ENCODE measurements at places on chromosomes 11 and 22.

DNA sequence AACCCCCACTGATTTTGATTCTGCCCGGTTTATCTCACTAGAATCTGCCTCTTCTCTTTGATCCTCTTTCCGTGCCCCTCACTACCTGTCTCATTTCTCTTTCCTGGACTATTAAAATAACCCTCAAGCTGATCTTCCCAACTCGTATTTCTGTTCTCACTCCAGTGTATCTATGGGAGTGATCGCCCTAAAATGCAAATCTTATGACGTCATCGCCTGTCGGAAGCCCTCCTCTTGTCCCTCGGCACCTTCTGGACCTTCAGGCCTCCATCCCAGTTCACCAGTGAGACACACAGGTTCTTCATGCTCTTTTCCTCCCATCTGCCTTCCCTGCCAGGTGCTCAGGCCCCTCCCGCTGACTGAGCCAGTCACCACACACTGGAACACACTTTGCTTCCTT is 234.5 kb upstream of the TBCEL start:
- no peak for DNase-seq
- H3K4me1 ChIP-seq = no peaks in the 10 kb centered on the region
- H3K27ac ChIP-seq = no peak overlapping the region

DNA sequence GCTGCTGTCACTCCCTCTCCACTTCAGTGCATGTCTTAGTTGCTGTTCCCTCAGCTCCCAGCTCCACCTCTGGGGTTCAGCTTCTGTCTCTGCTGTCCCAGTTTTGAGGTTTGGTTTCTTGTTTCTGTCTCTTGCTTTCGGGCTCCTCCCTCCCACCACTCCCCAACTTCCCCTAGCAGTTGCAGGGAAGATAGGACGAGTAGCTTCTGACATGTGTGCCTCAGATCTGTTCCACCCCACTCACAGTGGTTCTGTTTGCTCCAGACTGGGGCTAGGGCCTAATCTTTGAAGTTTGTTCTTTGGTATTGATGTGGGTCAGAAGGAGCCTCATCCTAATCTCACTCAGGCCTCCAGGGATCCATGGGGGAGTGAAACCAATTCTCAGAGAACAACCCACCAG is 2.6 kb upstream of the RRM1 start:
- H3K4me3 ChIP-seq = no peak overlapping the region
- no peak for DNase-seq
- H3K36me3 ChIP-seq = peaks cover 20% of the 10 kb centered on the region
- no peaks in the 10 kb centered on the region for H3K27me3 ChIP-seq
- no peak overlapping the region for H3K27ac ChIP-seq
- peaks cover 3% of the 10 kb centered on the region for H3K4me1 ChIP-seq

GRCh38 chr11:90216611-90217010 is 6.2 kb downstream of the CHORDC1 start:
- H3K27ac ChIP-seq = no peak overlapping the region
- no peaks in the 10 kb centered on the region for H3K27me3 ChIP-seq
- H3K4me1 ChIP-seq = peaks cover 4% of the 10 kb centered on the region
- H3K4me3 ChIP-seq = no peak overlapping the region

- no peak overlapping the region for H3K27ac ChIP-seq
- DNase-seq = no peak
- no peak overlapping the region for H3K4me3 ChIP-seq
- H3K4me1 ChIP-seq = peaks cover 9% of the 10 kb centered on the region
Measured at GRCh38 chr11:94854770-94855633, 86.8 kb downstream of the AMOTL1 start.

GRCh38 chr11:125990244-125990643 is 44.4 kb downstream of the VSIG10L2 start:
- H3K4me1 ChIP-seq = no peaks in the 10 kb centered on the region
- no peak overlapping the region for H3K4me3 ChIP-seq
- H3K36me3 ChIP-seq = no peaks in the 10 kb centered on the region

DNA sequence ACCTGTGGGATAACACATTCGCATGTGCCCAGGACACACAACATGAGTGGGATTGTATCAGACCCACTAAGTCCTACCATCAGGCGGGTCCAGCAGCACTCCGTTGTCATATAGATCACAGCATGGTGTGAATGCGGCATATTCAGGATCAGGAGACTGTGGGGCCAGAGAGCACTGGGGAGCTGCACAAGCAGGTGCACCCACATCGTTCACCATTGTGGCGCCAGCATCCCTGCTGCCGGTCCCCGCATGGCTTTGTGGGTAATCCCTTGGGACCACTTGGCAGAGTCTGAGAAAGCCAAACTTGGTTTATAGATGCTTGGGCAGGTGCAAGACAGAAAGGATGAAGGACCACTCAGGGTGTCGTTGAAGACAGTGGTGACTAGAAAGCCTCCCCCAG is 201.6 kb upstream of the B3GAT1 start:
- no peak for DNase-seq
- no peak overlapping the region for H3K27ac ChIP-seq
- no peak overlapping the region for H3K4me3 ChIP-seq
- H3K4me1 ChIP-seq = no peaks in the 10 kb centered on the region
- H3K27me3 ChIP-seq = no peaks in the 10 kb centered on the region
- no peaks in the 10 kb centered on the region for H3K36me3 ChIP-seq

DNA sequence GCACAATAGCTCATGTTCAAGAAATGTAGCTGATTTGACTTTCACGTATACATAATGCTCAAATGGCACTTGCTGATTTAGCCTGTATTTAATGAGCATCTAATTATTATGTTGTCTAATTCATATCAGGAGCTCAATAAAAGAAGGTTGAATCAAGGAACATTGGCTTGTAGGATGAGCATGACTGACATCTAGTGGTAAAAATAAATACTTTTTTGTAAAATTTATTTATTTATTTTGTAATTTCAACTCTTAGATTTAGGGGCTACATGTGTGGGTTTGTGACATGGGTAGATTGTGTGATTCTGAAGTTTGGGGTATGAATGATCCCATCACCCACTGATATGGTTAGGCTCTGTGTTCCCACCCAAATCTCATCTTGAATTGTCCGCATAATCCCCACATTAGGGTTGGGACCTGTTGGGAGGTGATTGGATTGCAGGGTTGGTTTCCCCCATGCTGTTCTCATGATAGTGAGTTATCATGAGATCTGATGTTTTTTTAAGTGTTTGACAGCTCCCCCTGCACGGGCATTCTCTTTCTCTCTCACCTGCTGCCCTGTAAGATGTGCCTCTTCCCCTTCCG is 1.7 kb upstream of the OR52E5 start:
- peak; percentile 9 for DNase-seq
- no peaks in the 10 kb centered on the region for H3K36me3 ChIP-seq
- no peak overlapping the region for H3K4me3 ChIP-seq
- no peaks in the 10 kb centered on the region for H3K27me3 ChIP-seq

- H3K27ac ChIP-seq = no peak overlapping the region
- H3K27me3 ChIP-seq = no peaks in the 10 kb centered on the region
- H3K4me3 ChIP-seq = no peak overlapping the region
- H3K4me1 ChIP-seq = peaks cover 7% of the 10 kb centered on the region
- H3K36me3 ChIP-seq = peaks cover 20% of the 10 kb centered on the region
Measured at GRCh38 chr22:24033731-24034130, 22.6 kb downstream of the CABIN1 start.

DNA sequence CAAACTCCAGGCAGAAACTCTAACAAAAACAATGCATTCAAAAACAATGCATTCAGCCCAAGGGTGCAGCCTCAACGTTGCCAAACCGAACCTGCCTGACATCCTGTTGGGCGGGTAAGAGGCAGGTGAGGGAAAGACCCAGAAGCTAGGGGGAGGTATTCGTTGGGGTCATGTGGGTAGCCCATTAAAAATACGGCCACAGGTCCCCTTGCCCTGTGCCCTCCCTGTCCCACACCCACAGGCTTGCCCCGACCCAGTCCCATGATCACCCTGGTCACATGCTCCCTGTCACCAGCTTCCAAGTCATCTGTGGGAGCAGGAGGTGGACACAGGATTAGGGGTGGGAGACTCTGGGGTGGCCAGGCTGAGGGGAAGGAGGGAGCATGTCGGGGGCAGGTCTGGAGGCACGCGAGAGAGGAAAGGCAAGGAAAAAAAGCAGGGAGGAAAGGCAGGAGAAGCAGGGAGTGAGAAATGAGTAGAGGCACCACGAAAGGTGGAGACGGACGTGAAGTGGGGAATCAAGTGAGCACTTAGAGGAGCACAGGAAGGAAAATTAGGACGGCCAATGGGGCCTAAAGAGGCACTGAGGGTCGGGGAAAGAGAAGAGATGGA is 683 bp downstream of the PLA2G6 start:
- peak overlapping the region; percentile 53 for H3K4me3 ChIP-seq
- no peaks in the 10 kb centered on the region for H3K36me3 ChIP-seq
- H3K4me1 ChIP-seq = peaks cover 24% of the 10 kb centered on the region

DNA sequence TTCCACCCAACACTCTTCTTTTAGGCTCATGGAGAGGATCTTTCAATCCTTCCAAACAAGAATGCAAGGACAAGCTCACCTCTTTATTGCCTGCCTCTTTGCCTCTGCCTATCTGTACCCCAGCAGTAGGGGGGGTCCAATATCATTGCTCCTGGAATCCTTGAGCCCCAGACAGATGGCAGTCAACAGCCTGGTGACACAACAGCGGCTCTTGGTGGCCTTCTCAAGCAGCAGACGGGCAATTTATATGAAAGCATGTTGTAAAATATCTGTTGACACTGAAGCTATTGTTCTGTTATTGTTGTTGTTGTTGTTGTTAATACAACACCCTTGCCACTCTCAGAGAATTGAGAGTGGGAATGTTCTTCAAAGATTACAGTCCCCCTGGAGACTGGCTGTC is 480.0 kb upstream of the CADM1 start:
- no peaks in the 10 kb centered on the region for H3K27me3 ChIP-seq
- H3K4me3 ChIP-seq = no peak overlapping the region
- H3K4me1 ChIP-seq = peaks cover 6% of the 10 kb centered on the region
- no peak for DNase-seq
- H3K36me3 ChIP-seq = no peaks in the 10 kb centered on the region

GRCh38 chr11:80024119-80024518 is 583.3 kb upstream of the TENM4 start:
- H3K27me3 ChIP-seq = no peaks in the 10 kb centered on the region
- no peaks in the 10 kb centered on the region for H3K36me3 ChIP-seq
- DNase-seq = no peak
- H3K4me1 ChIP-seq = peaks cover 2% of the 10 kb centered on the region
- H3K27ac ChIP-seq = no peak overlapping the region

DNA sequence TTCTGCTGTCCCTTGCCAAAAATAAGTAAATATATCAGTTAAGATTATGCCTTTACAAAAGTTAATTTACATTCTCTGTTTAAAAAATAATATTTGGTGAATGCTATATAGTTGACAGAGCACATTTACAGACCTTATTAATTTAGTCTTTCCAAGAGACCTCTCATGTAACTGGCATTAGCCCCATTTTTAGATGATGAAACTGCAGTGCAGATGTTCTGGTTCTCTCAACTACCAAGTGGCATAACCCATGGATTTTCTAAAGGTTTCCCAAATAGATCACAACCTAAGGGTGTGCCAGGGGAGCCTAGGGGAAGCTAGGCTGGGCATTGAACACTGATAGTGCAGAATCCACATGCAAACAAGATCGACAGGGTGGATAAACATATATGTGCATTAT is 88.5 kb downstream of the RNF169 start:
- H3K4me3 ChIP-seq = no peak overlapping the region
- H3K36me3 ChIP-seq = peaks cover 18% of the 10 kb centered on the region
- H3K27me3 ChIP-seq = no peaks in the 10 kb centered on the region
- H3K4me1 ChIP-seq = no peaks in the 10 kb centered on the region

GRCh38 chr11:64183890-64184289 is 2.1 kb upstream of the STIP1 start:
- DNase-seq = no peak
- peaks cover 22% of the 10 kb centered on the region for H3K4me1 ChIP-seq
- H3K36me3 ChIP-seq = peaks cover 12% of the 10 kb centered on the region
- no peaks in the 10 kb centered on the region for H3K27me3 ChIP-seq
- H3K27ac ChIP-seq = no peak overlapping the region

DNA sequence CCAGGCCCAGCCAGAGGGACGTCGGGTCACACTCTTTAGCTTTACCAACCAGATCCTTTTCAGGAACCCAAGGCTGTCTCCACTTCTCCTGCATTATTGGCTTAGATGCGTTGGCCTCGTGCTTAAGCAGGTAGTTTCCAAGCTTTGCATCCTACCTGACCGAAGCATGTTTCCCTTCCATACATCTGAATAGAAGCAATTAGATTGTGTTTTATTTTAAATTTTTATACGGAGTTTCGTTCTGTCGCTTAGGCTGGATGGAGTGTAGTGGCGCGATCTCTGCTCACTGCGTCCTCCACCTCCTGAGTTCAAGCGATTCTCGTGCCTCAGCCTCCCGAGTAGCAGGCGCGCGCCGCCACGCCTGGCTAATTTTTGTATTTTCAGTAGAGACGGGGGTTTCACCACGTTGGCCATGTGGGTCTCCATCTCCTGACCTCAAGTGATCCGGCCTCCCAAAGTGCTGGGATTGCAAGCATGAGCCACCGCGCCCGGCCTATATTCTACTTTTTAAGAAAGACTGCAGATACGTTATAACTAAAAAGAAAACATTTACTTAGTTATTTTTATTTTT is 677 bp downstream of the DYNC2H1 start:
- peaks cover 27% of the 10 kb centered on the region for H3K36me3 ChIP-seq
- H3K27ac ChIP-seq = peak overlapping the region; percentile 62
- peak overlapping the region; percentile 70 for H3K4me3 ChIP-seq
- H3K27me3 ChIP-seq = no peaks in the 10 kb centered on the region

DNA sequence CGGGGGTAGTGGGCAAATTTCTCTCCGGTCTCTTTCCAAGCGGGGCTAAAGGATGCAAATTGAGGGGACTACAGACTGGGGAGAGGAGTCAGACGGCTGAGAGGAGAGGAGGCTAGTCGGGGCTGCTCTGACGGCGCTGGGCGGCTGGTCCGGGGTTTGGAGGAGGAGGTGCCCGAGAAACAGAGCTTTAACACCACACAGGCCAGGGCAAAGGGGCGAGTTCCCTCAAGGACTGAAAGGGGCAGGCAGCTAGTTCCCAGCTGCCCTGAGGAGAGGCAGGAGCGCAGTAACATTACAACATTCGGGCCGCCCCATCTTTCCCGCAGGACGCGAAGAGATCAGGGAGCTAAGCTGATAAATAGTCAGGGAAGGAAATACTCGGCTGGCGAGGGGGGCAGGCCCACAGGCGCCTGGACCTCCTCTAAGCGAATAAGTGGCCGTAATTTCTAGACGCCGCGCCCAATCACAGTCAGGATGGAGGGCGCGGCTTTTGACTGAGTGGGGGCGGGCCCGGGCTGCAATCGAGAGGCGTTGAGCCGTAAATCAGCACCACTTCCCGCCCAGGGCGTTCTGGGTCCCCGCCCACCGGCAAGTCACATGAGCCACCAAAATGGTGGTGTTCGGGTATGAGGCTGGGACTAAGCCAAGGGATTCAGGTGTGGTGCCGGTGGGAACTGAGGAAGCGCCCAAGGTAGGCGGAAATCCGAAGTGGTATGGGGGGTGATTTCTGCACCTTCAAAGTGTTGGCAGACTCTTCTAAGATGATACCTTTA is at the start of gene TMEM126B:
Gene TMEM126B (plus strand): TSS at position 596 of the 773 bp plus-strand sequence. CDS start 15 bp downstream, at position 611.
- H3K4me1 ChIP-seq = no peaks in the 10 kb centered on the region
- H3K27me3 ChIP-seq = no peaks in the 10 kb centered on the region
- peak; percentile 98 for DNase-seq
- peak within 1 kb of the TSS; percentile 64 for H3K4me3 ChIP-seq
- peak within 1 kb of the TSS; percentile 83 for H3K27ac ChIP-seq

- no peaks in the 10 kb centered on the region for H3K4me1 ChIP-seq
- no peaks in the 10 kb centered on the region for H3K27me3 ChIP-seq
- H3K27ac ChIP-seq = no peak overlapping the region
- no peak for DNase-seq
Measured at GRCh38 chr11:131488238-131488637, 117.8 kb downstream of the NTM start.

GRCh38 chr11:45751430-45751829 is 53.5 kb upstream of the SLC35C1 start:
- peaks cover 51% of the 10 kb centered on the region for H3K27me3 ChIP-seq
- no peaks in the 10 kb centered on the region for H3K36me3 ChIP-seq
- H3K27ac ChIP-seq = no peak overlapping the region
- no peak overlapping the region for H3K4me3 ChIP-seq
- H3K4me1 ChIP-seq = no peaks in the 10 kb centered on the region

- H3K36me3 ChIP-seq = peaks cover 18% of the 10 kb centered on the region
- H3K4me1 ChIP-seq = peaks cover 2% of the 10 kb centered on the region
- DNase-seq = no peak
- no peaks in the 10 kb centered on the region for H3K27me3 ChIP-seq
Measured at GRCh38 chr11:111635706-111636045, 33.4 kb downstream of the SIK2 start.

Data from mesenchymal stem cell (in vitro differentiated cells and primary cell).